Esophagus squamous epithelium (tissue), 5 donors: ENCODE measurements at places on chromosomes 2 and 18.

- DNase-seq = no peak
These were observed 12.9 kb downstream of the ADCY3 start for GRCh38 chr2:24907116-24907515.

- DNase-seq = no peak
These were observed 30.7 kb upstream of the MLPH start for GRCh38 chr2:237456200-237456843.

DNA sequence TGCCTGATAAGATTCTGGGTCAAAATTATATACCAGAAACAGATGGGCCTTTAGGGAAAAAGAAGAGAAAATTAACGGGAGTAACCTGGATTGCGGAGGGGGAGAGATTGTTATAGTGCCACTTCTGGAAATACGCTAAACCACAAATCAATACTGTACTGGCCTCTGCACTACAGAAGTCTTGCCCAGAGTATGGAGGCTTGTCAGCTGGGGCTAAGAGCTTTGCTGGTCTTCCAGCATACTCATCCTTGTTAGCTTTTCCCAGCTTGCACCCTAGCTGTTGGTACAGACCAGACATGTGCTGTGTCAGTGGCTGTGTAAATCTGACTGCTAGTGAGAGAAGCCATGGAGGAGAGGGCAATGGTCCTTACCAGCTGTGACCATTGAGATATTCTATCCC is 8.9 kb downstream of the AGBL5 start:
- DNase-seq = no peak

- DNase-seq = no peak
These were observed 287.8 kb downstream of the CELF4 start for GRCh38 chr18:37277804-37278203.

DNA sequence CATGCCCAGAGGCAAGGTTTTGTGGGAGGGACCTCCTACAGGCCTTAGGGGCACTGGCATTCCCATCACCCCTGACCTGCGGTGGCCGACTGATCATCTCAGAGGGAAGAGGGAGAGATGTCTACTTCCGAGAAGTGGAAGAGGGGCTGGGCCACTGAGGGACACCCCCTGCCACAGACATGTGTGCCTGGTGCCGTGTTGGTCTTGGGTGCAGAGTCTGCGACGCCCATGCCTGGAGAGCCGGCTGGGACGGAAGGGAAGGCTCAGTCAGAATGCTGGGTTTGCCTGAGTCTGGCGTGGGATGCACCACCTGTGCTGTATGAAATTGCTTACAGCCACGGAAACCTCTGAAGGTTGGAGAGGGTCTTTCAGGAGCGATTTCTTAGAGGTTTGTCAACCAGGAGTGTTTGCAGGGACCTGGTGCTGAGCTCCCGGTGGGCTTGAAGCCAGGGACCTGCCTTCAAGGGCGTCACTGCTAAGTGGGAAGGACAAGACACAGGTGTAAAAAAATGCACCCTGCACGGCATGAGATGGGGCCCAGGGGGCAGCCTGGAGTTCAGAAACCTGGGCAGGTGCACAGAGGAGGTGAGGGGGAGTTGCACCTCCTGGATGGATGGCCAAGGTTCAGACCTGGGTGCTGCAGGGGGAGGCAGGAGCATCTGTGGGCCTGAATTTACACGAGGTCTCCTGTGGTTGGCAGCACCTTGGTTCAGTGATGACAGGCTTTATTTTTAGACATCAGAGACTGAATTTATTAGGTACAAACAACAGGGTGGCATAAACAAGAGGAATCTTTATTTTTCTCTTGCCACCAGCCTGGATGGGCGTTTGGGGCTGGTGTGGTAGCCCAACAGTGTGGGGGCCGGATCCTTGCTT is 100.3 kb downstream of the CTIF start:
- no peak for DNase-seq

DNA sequence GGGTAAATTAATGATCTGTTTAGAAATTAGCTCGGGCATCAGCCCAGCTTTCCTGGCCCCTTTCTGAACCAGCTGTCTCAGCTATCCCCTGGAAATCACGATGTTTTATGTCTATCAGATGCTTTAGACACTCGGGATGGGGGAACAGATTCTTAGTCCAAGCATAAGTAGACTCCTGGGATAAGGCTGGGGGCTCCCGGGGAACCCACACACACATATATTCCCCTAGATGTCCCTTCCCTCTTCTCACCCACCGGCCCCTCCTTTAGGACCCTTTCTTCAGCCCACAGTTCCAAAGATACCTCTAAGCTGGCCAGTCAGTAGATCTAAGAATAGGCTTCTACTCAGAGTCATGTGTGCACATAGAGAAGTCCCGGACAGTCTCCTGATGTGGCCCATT is 151.5 kb upstream of the COPS8 start:
- DNase-seq = no peak

DNA sequence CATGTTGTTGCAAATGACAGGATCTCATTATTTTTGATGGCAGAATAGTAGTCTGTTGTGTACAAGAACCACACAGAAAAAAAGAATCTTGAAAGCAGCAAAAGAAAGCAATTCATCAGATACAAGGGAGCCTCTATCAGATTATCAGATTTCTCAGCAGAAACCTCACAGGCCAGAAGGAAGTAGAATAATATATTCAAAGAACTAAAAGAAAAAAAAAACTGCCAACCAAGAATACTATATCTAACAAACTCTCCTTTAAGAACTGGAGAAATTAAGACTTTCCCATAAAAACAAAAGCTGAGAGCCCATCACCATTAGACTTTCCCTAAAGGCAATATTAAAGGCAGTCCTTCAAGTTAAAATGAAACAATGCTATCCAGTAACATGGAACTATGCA is 15.4 kb downstream of the SULT1C4 start:
- no peak for DNase-seq

DNA sequence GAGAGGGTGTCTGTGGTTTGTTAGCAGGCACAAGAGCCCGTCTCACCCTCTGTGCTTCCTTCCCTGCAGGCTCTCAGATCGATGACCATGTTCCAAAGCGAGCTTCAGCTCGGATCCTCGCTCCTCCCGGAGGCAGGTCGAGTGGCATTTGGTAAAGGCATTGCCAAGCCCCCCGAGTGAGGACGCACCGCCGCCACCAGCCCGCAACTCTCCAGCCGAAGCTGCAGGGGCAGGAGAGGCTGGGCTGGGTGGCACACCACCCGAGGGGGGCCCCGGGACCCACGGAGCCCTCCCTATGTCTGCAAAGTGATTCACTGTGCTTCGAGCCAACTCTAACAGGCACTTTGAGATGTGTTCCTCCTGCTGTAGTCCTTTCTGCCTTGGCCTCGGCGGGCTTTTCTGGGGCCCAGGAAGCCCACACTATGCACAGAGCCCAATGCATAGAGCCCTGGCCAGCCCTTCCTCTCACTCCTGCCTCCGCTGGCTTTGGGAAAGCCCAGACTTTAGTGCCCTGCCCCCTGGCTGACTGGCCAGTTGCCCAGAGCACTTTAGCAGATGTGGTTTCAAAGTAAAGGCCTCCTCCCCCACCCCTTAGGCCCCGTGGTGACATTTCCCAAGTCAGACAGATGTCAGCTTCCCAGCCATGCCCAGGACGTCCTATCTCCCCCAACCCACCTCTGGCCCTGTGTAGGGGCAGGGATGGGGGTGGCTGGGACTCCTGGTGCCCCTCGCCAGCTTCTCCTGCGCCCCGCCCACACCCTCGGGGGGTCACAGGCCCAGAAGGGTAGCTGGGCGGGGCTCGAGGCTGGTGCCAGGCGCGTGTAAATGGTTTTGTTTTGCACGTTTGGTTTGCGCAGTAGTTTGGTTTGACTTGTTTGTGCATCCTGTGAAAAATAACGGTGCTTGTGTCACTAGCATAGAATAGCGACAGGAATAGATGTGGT is 23.3 kb upstream of the MAPRE3 start:
- DNase-seq = no peak

GRCh38 chr2:85794038-85794441 is 40.2 kb downstream of the ATOH8 start:
- DNase-seq = no peak

- DNase-seq = no peak
These were observed 164.9 kb upstream of the LRRTM1 start for GRCh38 chr2:80469428-80469827.

- DNase-seq = no peak
These were observed 47.8 kb downstream of the SMAD2 start for GRCh38 chr18:47882641-47883040.

DNA sequence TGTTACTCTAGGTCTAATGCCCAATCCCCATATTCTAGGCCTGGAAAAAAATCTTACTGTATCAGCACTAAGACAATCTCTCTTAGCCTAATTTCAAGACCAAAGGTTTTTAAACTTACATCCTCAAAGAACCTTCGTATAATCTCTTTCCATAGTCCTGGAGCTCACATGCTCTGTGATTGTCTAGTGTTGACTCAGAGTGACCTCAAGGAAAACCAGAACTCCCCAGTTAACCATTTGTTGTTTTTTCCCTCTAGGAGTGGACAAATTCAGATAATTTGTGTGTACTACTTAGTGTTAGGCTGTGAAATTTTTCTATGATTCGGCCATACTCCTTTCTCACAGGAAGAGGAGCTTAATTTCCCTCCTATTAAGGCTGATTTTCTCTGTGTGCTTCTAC is 536.1 kb downstream of the SLC4A3 start:
- DNase-seq = no peak
